Stimulated activated CD8-positive, alpha-beta memory T cell treated with anti-CD3 and anti-CD28 coated beads, Interleukin-15, amount 100 ng/mL, for 24 hours (primary cell): ENCODE measurements at places on chromosomes 6 and 20.

- no peak for DNase-seq
These were observed 10.9 kb upstream of the GLP1R start for GRCh38 chr6:39037707-39038106.

DNA sequence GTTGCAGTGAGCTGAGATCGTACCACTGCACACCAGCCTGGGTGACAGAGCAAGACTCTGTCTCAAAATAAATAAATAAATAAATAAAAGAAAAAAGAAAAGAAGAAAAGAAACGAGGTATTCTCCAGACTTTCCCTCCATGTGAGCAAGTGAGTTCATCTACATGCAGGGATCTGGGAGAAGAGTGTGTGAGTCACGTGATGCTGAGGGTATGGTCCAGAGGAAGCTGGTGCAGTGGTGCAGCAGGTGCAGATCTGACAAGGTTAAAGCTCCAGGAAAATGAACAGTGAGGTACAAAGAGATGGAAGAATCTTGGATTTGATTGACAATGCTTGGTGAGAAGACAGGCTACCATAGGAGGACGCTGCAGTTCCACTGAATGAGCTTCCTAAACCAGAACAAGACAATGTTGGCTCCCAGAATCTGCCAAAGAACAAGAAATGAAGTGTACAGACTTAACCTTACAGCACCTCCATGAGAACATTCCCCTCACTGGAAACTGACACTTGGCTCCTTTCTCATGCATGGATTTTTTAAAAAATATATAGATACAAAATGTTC, 79.5 kb upstream of the BTBD3 start:
- no peak for DNase-seq

DNA sequence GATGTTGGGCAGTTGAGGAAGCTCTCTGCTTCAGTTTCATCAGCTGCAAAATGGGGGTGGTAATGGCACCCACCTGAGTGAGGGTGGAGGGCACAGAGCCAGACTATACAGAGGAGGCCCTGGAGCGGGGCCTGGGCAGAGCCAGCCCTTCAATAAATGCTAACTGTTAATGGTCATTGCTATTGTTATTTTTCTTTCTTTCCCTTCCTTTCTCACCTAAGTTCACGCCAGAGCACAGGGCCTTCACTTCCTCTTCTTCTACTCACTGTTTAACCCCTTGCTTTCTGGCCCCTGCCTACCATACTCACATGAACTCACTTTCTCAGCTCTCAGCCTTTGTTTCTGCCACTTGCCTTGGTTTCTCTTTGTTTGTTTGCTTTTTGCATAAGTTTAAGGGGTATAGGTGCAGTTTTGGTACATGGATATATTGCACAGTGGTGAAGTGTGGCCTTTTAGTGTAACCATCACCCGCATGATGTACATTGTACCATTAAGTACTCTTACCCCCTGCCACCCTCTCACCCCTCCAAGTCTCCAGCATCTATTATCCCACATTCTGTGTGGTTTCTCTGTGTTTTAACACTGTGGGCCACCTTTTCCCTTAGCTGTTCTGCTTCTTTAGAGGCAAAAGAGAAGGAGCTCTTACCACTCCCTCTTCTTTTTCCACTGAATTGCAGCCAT, 7.5 kb upstream of the RREB1 start:
- no peak for DNase-seq

- no peak for DNase-seq
These were observed 7.2 kb upstream of the ABHD12 start for GRCh38 chr20:25397821-25398220.

DNA sequence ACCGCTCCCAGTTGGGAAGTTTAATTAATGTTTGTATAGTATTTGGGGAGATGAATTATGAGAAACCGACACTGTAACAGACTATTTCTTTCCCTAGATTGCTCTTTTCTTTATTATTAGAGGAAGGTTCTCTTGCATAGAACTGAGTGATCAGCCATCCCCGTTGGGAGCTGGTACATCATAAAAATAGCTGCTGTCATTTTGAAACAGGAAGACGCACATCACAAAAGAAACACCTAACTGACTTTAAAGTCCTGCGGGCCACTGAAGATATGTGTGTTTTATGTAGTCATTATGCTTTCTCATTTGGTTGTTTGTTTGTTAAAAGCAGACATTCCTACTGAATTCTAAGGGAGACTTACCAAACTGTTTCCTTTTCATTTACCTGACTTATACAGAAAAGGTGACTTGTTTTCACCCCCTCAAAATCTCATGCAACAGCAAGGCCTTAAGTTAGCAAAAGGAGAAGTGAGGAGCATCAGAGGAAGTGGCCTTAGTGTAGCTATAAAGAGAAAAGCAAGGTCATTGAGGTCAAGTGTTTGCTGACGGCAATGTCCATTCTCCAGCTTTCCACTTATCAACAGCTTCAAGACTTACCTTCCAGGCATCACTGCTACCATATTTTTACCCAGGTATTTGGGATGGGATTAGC, 91.0 kb downstream of the PKHD1 start:
- DNase-seq = no peak

- no peak for DNase-seq
These were observed 19.4 kb upstream of the SIRPA start for GRCh38 chr20:1875762-1876161.

DNA sequence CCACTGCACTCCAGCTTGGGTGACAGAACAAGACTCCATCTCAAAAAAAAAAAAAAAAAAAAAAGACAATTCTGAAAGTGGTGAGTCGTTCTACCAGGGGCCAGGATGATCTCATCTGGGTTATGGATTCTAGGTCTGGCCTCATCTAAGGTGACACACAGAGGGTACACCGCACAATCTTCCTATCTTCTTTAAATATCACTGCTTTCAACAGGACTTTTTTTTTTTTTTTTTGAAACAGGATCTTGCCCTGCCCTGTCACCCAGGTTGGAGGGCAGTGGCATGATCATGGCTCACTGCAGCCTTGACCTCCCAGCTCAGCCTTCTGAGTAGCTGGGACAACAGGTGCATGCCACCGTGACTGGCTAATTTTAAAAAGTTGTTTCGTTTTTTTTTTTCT, 67.7 kb downstream of the SLC16A10 start:
- DNase-seq = no peak

GRCh38 chr6:53647462-53648094, 18.0 kb downstream of the KLHL31 start:
- DNase-seq = no peak

GRCh38 chr6:168100011-168100802, 21.2 kb upstream of the FRMD1 start:
- no peak for DNase-seq

GRCh38 chr6:32370505-32370904, 1.2 kb downstream of the TSBP1 start:
- DNase-seq = no peak

- no peak for DNase-seq
These were observed 28.2 kb downstream of the SLC12A5 start for GRCh38 chr20:46056970-46057855.

- no peak for DNase-seq
These were observed 369.4 kb upstream of the CITED2 start for GRCh38 chr6:139743664-139744437.

GRCh38 chr20:14561741-14562221, 224.4 kb upstream of the FLRT3 start:
- DNase-seq = no peak

DNA sequence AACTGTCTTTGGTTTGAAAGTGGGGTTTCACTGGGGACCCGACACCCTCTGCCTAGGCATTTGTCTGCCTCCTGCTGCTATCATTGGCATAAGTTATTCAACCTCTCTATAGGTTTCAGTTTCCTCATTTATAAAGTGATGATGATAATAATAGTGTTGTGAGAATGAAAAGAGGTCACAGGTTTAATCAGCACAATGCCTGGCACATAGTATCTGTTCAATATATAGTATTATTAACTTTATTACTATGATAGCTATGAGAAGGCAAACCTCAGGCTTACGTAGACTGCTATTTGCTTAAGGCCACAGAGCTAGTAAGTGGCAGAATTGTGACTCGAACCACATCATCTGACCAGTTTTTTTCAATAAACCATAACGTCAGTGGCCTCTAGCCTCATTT, 256.8 kb downstream of the CDKAL1 start:
- DNase-seq = no peak

GRCh38 chr6:56549014-56549413, 93.7 kb downstream of the DST start:
- DNase-seq = no peak

DNA sequence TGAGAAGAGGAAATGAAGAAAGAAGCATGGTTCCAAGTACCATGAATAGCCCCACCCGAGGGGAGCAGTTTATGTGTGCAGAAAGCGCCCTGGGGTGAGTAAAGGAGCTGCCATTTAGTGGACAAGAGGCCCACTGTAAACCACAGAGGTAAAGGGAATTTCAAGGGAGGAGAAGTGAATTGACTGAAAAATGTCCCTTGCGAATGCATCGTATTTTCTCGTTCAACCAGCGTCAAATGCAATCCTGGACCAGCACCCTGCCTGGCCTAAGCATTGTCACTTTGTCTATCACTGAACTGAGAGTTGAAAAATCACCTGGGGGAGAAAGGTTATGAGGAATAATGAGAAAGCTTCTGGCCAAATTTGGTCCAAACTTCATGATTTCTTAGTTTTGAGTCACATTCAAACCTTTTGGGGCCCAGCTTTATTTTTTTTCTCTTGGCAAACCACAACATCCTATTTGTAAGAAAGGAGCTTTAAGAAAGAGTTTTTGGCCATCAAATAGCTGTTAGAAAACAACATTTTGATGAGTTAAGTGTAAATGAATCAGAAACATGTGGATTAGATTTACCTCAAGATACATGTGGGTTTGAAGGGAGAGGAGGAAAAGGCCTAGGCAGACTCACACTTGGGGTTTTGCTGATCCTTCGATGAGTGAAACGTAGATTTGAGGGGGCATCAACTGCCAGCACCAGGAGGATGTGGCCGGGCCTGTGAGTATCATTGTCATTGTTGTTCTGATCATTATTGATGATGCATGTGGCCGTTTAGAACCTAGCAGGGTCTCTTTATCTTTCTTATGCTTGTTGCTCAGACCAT, 214.0 kb downstream of the CLIC5 start:
- DNase-seq = no peak

- DNase-seq = no peak
These were observed 80.8 kb downstream of the AIG1 start for GRCh38 chr6:143141442-143141841.

- DNase-seq = no peak
These were observed 231.4 kb downstream of the GJA1 start for GRCh38 chr6:121666814-121667213.
